T-helper 1 cell (primary cell): ENCODE measurements at places on chromosomes 4 and X.

- no peak for DNase-seq
These were observed 4.5 kb upstream of the NKX1-1 start for GRCh38 chr4:1410491-1411325.

GRCh38 chr4:90979556-90979955 is 852.4 kb downstream of the CCSER1 start:
- no peak for DNase-seq

GRCh38 chr4:125317525-125317877 is 2.7 kb downstream of the FAT4 start:
- no peak for DNase-seq

GRCh38 chr4:521636-522330 is 22.8 kb downstream of the PIGG start:
- DNase-seq = no peak

DNA sequence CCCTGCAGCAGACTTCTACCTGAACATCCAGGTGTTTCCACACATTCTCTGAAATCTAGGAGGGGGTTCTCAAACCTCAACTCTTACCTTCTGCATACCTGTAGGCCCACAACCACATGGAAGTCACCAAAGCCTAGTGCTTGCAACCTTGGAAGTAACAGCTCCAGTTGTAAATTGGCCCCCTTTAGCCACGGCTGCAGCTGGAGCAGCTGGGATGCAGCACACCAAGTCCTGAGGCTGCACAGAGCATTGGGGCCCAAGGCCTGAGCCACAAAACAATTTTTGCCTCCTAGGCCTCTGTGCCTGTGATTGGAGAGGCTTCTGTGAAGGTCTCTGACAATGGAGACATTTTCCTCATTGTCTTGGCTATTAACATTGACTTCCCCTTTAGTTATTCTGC is 772.4 kb upstream of the INTU start:
- DNase-seq = no peak

GRCh38 chr4:2651546-2651945 is 104.6 kb downstream of the TNIP2 start:
- DNase-seq = no peak

DNA sequence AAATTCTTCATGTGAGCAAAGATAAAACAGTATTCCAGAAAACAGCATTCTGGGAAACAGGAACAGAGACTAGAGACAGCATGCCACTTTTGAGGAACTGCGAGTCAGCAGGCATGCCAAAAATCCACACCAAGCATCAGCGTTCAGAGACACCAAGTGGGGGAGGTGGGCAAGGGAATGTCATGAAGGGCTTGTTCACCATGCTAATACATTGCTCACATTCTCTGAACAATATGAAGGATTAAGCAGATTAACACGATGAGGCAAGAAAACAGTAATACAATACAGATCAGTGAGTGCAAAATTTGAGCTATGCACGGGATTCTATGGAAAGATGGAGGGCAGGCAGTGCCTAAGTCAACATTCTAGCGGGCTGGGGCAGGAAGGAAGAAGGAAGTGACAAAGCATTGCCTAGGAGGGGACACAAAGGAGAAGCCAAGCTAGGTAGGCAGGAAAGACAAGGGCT is 278.3 kb downstream of the FBXW7 start:
- DNase-seq = no peak

DNA sequence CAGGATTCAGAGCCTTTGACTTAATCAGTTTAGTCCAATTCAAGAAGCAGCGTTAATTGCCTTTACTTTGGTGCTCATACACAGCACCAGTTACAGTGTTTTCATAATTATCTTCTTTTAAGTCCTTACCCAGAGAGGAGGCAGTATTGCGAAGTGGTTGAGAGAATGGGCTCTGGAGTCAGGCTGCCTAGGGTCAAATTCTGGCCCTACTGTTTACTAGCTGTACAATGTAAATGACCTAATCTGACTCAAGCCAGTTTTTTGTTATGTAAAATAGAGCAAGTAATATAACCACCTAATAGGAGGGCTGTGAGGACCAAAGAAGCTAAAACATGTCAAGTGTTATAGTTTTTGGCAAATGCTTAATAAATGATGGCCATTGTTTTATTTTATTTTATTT is 27.6 kb downstream of the WDR44 start:
- no peak for DNase-seq

GRCh38 chr4:155094201-155094820 is 114.1 kb upstream of the NPY2R start:
- no peak for DNase-seq

- no peak for DNase-seq
These were observed 1.1 kb upstream of the NXT2 start for GRCh38 chrX:109535578-109535977.

GRCh38 chr4:43399726-43400125 is 507.2 kb downstream of the GRXCR1 start:
- DNase-seq = no peak

DNA sequence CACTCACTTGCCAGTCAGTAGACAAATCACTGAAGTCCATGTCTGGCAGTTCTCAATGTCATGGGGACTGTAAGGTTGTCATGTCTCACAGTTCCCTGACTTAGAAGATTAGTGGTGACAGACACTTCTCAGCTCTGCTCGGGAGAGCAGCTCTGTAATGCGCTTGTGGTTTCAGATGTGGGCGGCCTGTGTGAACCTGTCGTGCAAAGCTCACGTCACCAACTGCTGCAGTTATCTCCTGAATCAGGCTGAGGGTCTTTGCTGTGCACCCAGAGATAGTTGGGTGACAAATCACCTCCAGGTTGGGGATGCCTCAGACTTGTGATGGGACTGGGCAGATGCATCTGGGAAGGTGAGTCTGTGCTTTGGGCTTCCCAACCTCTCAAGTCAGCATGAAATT is at the start of gene IL9R:
IL9R (plus strand) TSS at position 261 of the 400 bp plus-strand sequence; CDS start at position 325, 64 bp downstream.
- DNase-seq = no peak

DNA sequence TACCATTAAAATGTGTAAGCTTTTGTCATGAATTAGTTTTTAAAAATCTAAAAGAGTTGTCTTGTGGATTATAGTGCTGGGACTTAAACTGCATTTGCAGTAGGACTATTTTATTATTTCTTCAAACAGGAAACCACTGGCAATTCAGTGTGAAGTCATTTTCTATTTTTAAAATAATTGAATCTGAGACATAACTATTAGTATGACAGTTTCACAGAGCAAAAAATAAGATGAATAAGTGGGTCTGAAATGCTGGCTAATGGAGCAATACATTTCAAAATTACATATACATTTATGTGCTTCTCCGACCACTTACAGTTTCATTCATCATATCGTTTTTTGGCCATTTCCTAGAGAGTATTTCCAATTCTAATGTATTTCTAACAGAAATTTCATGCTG is 75.3 kb upstream of the RAPGEF2 start:
- no peak for DNase-seq

DNA sequence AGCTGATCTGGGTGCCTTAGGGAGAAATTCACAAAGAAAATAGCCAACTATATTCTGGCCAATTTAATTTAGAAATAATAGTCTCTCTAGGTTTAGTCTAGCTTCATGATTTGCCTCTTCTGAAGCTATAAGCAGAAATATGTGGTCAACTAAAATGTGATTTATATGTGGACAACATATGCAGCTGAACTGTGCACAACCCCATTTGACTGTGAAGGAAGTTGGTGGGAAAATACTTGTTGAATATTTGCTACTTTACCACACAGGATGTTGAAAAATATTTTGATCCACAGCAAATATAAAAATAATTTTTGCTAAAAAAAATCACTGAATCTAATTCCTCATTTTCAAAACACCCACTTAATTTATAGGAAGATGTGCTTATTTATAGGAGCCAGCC is 15.7 kb upstream of the RNF128 start:
- no peak for DNase-seq

GRCh38 chr4:13980317-13981310 is 353.1 kb upstream of the BOD1L1 start:
- no peak for DNase-seq
